ENCODE measurements at places on chromosomes 1 and 21.

- DNase-seq, result no peak
Measured at GRCh38 chr1:200107004-200107470, 79.5 kb downstream of the NR5A2 start.

GRCh38 chr1:34126486-34126885, 38.5 kb downstream of the CSMD2 start:
- DNase-seq, result no peak

GRCh38 chr1:116814926-116815723, 60.9 kb downstream of the CD2 start:
- no peak for DNase-seq

DNA sequence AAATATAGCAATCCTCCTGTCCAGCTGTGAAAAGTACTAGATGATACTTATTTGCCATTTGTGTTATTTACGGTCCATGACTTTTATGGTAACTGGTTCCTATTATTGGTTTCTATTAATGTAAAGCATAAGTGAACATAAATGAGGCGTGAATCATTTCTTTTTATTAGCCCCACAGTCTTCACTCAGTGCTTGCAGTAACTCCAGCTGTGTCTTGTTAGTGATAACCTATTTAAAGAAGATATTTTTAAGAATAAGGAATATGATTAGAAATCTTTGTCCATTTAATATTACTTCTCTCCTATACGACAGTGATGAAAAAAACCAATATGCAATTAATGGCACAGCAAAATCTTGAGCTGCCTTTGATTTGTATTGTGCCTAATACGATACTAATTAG, 149.9 kb downstream of the SPATA17 start:
- no peak for DNase-seq

- DNase-seq, result no peak
Measured at GRCh38 chr1:5475572-5475971, 516.7 kb downstream of the NPHP4 start.

GRCh38 chr1:117613969-117614729, 8.3 kb downstream of the TENT5C start:
- no peak for DNase-seq

GRCh38 chr1:57850176-57850940, 426.5 kb upstream of the DAB1 start:
- DNase-seq, result no peak

- no peak for DNase-seq
Measured at GRCh38 chr1:91684481-91685196, 184.0 kb downstream of the CDC7 start.

GRCh38 chr1:226424221-226425003, 16.5 kb upstream of the PARP1 start:
- no peak for DNase-seq

DNA sequence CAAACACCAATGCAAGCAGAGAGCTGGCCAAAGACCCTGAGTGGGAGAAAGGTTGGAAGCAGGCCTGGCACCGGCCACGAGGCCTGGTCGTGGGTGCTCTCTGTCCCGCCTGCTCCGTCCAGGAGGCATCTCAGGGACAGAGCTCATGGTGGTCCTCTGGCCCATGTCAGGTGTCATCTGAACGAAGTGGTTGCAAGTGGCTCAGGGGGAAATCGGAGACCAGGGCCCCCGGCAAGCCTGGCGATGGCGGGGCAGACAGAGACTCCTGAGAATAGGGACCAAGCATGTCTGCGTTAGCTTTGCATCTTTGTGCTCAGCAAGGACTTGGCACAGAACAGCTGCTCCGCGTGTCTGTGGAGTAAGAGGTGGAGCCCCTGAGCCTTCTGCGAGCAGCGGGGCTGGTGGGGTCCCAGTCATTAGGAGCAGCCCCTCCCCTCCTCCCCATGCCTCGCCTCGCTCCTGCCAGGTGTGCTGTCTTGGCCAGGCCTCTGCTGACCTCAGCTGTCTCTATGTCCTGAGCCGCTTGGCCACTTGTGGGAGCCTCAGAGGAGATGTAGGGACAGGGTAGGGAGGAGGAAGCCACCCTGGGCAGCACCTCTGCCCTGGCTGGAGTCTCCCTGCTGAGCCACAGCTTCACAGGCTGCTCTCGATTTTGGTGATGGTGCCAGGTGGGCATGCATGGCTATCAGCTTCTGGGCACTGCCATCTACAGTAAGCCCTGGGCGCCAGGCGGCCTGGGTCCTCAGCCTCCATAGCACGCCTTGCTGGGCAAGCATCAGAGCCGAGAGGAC, 362.9 kb upstream of the VAMP3 start:
- DNase-seq, result no peak

GRCh38 chr1:200971955-200972711, 51.4 kb downstream of the KIF21B start:
- DNase-seq, result peak; percentile 53

DNA sequence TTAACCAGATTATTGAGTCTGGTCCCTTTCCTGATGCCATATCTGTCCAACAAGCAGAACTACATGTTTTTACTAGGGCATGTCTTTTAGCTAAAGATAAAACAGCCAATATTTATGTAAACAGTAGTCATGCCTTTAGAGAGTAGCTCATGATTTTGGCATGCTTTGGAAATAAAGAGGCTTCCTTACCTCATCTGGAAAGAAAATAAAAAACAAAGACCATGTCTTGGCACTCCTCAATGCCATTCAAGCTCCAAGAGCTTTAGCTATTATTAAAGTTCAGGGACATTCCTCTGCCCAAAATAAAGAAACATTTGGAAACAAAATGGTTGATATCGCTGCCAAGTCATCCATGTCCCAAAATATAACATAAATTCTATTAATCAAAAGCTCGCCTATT, 202.4 kb downstream of the URB2 start:
- DNase-seq, result no peak

DNA sequence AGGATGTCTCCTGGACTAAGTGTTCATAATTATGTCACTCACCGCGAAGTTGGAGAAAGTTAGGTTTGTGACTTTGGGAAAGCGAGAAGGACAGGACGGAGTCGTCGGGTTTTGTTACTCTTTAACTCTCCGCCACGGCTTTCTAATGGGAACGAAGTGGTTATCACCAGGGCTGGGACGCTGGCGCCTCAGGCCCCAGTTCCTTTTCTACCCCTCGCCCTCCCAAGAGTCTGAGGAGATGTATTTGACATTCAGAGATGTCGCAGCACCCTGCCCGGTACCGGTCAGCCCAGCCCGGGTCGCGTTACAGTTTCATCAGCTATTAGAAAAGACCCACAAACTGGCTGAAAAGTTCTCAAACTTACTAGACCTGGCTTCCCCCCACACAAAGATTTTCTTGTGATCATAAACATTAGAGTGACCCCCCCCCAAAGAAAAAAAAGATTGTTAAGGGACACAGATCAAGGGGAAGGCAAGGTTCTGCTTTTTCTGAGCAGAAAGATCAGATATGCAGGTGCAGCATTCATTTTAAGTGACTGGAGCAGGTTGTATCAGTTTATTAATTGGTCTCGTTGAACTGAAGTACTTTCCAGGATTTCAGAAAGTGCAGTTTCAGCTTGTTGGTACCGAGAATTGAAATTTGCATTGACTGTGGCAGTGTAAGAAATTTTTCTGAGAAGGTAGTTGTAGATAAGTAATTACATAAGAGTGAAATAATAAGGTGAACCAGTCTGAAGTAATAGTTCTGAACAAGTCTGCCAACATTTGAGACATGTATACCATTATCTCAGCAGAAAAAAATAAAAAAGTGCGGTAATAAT, 859 bp upstream of the ZBTB18 start:
- no peak for DNase-seq

- no peak for DNase-seq
Measured at GRCh38 chr1:55400508-55400907, 185.3 kb upstream of the USP24 start.

- DNase-seq, result no peak
Measured at GRCh38 chr1:164519426-164519825, 39.6 kb upstream of the PBX1 start.

DNA sequence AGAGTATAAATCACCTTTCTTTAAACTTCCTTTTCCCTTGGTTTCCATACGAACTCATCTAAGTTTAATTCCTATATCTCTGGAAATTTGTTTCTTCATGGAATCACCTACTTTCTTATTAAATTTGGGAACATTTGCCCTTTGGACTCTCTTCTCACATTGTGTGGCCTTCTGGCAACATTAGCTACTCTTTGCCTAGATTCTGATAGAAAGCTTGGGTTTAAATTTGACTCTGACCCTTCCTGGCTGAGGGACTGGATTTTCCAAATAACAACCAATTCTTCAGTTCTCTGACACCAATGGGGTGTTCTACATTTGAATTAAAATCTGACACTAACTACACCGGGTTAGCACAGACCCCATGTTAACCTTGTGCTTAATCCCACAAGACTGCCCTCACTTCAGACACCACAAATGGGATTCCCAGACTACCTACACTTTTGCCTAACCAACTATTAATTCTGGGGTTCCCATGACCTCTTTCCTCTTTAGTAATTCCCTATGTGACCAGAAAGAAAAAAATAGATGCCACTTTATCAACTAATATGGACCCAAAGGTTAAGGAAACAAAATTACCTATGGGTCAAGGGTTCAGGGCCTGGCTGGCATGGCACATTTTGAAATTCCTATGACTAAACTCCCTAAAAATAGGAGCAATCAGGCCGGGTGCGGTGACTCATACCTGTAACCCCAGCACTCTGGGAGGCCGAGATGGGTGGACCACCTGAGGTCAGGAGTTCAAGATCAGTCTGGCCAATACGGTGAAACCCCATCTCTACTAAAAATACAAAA, 9.7 kb upstream of the THEM4 start:
- no peak for DNase-seq

DNA sequence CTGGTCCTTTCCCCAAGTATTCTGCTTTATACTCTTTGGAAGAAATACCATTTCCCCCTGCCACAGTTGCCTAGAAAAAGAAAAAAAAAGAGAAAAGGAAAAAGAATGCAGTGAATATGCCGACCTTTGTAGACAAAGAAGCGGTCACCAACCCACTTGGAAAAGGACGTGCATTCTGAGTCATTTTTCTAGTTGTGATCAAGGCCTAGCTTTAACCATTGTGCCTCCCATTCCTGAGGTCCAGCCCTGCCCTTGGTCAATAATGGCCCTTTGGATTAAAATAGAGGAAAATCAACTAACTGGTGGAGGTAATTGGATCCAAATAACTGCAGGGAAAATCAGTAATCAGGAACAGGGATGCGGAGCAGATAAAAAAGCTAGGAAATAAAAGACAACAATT, 24.8 kb downstream of the S1PR1 start:
- DNase-seq, result no peak

DNA sequence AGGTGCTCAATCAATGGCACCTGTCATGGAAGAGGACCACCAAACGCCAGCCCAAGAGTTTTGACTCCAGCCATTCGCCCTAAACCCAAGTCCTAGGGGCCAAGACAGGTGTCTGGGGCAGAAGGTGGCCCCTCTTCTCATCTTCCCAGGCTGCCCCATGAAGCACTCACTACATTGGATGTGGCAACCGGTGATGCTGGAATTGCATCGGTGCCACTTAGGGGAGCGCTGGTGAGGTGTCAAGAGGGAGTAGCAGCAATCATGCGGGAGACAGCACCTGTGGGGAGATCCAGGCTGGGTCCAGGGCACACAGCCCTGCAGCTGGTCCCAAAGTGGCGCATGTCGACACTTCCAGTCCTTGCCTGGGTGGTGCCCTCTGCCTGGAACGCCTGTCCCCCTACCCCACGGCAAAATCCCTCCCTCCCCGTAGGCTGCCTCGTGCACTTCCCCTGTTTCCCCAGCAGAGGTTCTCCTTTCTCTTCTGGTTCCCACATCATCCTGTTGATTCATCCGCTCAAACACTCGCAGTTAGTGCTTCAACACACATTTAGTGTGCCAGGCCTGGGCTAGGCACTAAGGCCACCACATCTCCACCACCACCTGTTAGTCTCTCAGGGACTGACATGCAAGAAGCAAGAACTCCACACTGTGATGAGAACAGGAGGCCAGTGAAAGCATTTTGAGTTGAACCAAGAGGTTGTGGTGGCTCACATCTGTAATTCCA, 18.5 kb downstream of the PLA2G2D start:
- no peak for DNase-seq

DNA sequence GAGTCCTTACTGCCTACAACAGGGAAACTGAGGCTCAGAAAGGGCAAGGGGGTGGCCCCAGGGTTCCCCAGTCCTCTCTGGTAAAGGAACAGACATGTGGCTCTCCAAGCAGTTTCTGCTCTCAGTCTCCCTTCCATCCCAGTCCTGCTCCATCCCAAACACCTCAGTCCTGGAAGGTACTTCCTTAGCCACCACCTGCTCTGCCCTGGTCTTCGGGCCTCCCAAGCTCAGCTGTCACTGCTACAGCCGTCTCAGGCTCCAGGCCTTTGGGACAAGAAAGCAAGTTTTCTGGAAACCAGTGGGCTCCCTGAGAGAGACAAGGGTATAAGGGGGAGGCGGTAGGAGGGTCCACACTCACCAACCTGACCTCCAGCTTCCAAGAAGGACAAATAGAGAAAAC, 23.1 kb upstream of the ADGRB2 start:
- DNase-seq, result no peak

DNA sequence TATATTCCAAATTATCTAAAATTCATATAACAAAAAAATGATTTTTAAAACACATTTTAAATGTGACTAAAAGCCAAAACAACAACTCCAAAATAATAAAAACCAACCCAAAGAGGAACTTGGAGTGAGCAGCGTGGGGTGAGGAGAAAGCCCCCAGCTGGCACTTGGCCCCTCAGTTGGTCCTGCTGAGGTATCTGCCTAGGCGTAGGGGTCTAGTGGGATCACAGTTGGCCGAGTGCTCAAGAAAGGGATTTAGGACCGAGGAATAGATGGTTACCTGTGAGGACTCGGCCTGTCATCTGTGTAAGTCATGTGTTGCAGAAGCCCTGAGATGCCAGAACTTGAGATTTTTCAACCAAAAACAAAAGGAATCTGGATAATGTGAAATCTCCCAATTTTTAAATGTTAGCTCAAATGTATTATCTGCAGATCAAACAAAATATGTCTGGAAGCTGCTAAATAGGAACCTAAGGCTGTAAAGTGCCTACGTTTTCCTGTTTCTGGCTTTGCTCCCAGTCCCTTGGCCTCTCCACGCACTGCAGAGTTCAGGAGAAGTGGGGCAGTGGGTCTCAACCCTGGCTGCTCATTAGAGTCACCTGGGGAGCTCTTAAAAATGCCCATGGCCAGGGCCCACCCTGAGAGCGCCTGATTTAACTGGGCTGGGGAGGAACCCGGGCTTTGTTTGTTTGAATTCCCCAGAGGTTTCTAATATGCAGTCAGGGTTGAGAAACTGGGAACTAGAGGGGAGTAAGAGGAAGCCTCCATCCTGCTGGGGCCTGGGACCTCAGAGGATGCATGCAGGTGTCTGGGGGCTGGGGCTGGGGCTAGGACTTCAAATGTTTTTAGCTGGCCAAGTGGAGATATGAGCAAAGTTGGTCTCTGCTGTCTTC, 38.5 kb upstream of the LDLRAP1 start:
- no peak for DNase-seq

DNA sequence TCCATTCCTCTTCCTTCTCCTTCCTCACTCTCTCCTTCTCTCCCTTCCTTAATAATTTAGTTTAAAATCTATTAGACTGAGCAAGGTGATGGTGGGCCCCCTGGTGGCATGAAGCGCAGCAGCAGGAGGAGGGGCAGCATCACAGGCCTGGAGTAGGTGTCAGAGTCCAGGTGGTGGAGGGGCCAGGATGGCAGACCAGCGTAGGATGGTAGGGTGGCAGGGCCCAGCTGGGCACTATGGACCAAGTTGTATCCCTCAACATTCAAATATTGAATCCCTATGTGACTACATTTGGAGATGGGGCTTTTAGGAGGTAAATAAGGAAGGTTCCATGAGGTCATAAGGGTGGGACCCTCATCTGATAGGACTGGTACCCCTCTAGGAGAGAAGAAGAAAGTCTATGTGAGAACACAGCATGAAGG, 61.0 kb downstream of the WDR4 start:
- peak; percentile 51 for DNase-seq
